ENCODE measurements at places on chromosomes 4 and X.

GRCh38 chrX:65607070-65607742 lies 60.2 kb upstream of the MSN start:
- no peak for DNase-seq

DNA sequence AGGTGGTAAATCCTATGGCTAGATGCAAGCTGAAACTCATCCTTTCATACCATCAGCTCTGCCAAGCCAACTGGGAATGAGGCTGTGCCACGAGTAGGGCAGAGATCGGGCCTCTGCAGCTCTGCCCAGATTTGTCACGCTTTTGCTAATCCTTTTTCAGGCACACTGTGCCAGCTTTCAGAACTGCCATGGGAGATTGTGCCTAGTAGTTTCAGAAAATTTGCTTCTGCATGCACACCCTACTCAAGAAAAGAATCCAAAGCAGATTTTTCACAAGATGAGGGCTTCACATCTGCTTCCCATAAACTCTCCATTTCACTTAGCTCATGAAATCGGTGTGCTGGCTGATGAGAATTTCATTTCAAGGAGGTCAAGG lies 3.3 kb upstream of the ADH7 start:
- DNase-seq: no peak

DNA sequence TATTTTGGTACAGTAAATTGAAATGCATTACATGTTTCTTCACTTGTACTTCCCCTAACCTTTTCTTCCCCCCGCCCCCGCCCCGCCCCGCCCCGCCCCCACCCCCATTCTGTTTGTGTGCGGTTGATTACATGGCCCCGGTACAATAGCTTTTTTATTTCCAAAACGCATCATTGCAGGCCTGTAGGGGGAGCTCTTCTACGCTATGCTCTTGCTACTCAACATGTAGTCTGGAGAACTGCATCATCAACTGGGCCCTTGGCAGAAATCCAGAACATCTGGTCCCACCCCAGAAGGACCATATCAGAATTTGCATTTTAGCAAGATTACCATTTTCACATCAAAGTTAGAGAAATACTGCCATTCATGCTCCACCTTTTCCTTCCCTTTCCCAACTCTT lies 333.3 kb upstream of the DDX53 start:
- DNase-seq: no peak

- DNase-seq: no peak
Measured at GRCh38 chrX:9955506-9955905, 11.7 kb upstream of the CLDN34 start.

Measured in stimulated activated CD4-positive, alpha-beta T cell treated with anti-CD3 and anti-CD28 coated beads, TNF-alpha, amount 100 ng/mL, for 24 hours (primary cell).